Spinal cord (tissue), 10 donors: ENCODE measurements at places on chromosomes 11 and 22. TPM values are rescaled to one million over a fixed set of nuclear protein-coding genes. Genes with fewer than 3 reads are reported as not detected.
A peak's percentile ranks its signal among the peaks of the same experiment; 100 is the strongest.

PRR33 gene
- total RNA-seq, result not detected

DNA sequence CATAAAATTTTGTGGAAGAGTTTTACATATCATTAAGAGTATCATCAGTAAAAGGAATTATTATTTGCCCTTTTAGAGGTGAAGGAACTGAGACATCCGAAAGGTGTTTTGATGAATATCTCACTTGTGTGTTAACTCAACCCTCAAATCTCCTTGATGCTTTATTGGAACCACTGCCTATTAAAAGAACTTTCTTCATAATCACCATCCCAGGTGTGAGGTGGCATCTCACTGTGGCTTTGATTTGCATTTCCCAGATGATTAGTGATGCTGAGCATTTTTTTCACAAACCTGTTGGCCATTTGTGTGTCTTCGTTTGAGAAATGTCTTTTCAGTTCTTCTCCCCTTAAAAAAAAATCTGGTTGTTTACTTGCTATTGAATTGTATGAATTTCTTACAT lies 134.0 kb upstream of the SYN3 start:
- no peak for DNase-seq

DNA sequence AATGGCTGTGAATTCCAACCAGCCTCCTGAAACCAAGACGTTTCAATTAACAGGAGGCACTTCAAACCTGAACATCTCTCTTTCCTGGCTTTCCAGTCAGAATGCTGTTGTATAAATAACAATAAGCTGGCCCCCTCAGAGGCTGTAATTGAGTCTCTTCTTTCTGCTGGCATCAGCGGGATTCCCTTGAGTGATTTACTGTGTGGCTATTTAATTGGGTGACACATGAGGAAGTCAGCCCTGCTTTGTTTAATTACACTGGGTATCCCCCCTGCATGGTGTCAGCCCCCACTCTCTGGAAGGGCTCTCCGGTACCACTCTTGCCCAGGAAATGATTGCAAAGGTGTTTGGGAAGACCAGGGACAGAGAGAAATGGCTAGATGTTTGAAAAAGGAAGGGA lies 101.6 kb downstream of the NTM start:
- DNase-seq, result peak; percentile 64

OTOG gene
- total RNA-seq, result 1.3 TPM

DNA sequence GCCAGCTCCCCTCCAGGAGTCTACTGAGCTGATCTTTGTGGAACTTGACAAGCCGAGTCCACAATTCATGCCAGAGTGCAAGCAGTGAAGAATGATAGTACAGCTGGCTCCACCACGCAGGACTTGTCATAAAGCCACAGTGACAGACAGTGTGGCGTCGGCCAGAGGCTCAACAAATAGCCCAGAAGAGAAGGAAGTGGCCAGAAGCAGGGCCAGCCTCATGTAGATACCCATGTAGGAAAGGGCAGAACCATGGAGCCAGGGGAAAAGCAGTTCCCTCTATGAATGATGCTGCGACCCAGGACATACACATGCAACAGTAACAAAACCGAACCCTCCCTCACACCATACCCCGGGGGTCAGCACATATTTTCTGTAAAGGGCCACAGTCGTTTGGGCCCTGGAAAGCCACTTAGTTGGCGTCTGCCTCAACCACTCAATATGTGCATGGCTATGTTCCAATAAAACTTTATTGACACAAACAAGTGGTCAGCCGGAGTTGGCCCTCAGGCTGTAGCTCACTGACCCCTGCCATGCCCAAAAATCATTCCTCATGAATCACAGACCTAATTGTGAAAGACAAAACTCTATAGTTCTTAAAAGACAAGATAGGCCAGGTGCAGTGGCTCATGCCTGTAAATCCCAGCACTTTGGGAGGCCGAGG lies 161.4 kb downstream of the BRD1 start:
- DNase-seq, result no peak

- DNase-seq, result no peak
These were observed 28.5 kb downstream of the ZNF280B start for GRCh38 chr22:22479999-22480532.

KDM4E gene
- not detected for total RNA-seq

NNMT gene
- total RNA-seq, result 2.5 TPM

MIOX gene
- not detected for total RNA-seq

CHKA gene
- 58.5 TPM for total RNA-seq

DNA sequence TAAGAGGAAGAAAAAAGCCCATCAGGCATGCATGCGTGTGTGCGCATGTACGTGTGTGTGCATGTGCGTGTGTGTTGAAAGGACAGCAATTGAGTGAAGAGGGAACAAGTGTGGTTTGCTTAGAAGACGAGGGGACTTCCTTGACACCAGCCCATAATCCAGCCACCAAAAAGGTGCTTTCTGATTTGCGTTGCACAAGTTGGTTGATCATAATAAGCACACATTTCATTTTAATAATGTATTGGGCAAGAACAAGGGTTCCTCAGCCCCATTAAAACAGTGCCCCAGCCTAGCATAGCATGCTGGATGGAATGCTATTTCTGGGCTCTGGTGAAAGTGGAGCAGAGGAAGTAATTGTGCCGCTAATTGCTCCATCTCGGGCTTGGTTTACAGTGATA lies 493.2 kb downstream of the MIAT start:
- DNase-seq, result no peak

DNA sequence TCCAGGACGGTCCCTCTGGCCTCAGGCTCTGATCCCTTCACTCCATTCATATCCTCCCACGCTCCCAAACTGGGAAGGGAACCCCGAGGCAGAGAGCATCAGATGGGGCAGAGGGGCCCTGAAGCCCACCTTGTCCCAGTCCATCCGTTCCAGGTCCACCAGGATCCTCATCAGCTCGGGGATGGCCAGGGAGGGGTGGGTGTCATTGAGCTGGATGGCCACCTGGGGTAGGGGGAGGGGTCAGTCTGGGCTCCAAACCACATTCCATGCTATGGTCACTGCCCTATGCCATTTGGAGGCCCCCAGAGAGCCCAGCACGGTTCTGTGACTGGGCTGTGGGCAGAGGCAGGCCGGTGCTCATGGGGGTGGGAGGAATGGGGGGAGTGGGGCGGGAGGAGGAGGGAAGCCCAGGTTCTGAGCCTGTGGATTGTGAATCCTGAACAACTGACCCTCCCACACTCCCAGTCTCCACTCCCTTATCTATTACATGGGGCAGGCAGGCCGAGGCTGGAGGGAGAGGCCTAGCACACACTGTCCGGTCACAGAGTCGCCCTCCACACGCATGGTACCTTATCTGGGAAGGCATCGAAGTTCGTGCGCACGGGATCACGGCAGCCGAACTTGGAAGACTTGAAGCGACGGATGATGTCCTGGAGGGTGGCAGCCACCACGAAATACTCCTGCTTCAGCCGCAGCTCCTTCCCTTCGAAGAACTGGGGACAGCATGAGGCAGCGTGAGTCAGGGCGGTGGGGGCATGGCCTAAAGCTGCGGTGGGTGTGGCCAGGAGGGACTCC lies 5.5 kb downstream of the PYGM start:
- no peak for DNase-seq

HOATZ gene
- total RNA-seq, result 29.5 TPM

DNA sequence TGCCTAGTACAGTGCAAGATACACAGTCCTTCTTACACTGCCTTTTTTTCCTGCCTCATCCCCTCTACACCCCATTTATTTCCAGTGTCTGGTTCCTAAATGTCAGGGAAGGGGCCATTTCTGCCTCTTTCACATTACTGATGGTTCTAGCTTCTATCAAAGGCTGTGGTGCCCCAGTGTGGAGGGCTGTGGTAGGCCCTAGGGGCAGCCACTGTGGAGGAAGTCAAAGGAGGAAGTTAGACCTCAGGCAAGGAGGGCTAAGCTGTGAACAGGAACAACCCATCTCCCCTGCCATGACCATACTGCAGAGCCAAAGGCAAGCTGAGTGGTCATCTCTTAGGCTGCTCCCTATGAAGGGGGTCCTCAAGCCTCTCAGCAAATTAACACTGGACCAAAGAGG lies 81.9 kb upstream of the CRTAM start:
- DNase-seq, result no peak

OR52K2 gene
- total RNA-seq, result 0.30 TPM

TSPAN32 gene
- total RNA-seq, result 1.8 TPM

DERL3 gene
- 0.50 TPM for total RNA-seq

BCO2 gene
- total RNA-seq, result 16.2 TPM

- DNase-seq, result no peak
These were observed 19.6 kb upstream of the POU2AF2 start for GRCh38 chr11:111225881-111226280.

SLC22A9 gene
- total RNA-seq, result 0.10 TPM

- no peak for DNase-seq
These were observed 33.7 kb downstream of the LRRC74B start for GRCh38 chr22:21079493-21079892.

DNA sequence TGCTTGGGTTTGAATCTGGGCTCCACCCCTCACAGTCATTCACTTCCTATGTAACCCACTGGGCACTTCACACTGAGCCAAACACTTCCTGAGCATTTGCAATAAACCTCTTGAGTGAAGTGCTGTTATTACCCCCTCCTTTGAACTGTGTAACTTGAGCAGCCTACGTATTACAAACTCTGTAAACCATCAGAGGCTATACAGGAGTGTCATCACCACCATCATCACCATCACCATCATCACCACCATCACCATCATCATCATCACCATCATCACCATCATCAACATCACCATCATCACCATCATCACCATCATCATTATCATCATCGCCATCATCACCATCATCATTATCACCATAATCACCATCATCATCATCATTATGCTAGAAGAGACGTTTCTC lies 18.4 kb downstream of the RTL6 start:
- no peak for DNase-seq

GRCh38 chr22:43236411-43237166 lies 49.7 kb upstream of the TTLL12 start:
- DNase-seq, result no peak

POGLUT3 gene
- 38.0 TPM for total RNA-seq

GRCh38 chr11:19892387-19892786 lies 179.8 kb downstream of the NAV2 start:
- DNase-seq, result no peak

DNA sequence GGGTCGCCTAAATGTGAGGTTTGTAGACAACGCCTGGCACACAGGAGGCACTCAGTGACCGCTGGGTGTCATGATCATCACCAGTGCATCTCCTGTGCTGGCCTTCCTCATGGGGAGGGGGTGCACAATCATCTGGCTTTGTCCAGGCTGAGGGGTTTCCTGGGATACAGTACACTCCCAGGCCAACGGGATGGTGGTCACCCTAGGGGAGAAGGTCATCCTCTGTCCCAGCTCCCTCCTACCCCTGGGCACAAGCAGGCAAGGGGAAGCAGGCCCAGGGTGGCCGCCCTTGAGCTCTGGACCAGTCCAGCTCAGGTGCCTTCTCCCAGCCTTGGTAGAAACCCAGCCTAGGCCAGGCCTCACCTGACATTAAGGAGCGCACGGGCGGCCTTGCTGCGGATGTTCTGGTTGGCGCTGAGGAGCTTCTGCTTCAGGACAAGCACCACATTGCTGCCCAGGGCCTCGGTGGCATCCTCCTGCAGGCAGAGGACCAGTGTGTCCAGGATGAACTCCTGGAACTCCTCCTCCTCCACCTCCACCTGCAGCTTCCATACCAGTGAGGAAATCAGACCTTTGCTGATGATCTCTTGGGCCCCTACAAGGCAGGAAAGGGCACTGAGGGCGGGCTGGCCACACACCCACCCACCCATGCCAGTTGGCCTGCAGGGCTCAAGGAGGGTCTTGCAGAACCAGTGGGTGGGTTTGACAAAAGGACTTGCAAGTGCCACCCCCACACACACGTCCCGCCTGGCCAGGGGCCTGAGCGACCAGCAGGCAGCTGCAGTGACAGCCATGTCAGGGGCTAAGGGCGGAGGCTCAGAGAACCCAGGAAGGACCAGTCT lies 6.6 kb upstream of the GNAZ start:
- DNase-seq, result no peak

TRIM6 gene
- 3.3 TPM for total RNA-seq

- no peak for DNase-seq
These were observed 15.7 kb downstream of the LRP4 start for GRCh38 chr11:46902694-46903093.

- no peak for DNase-seq
These were observed 322.7 kb downstream of the CADM1 start for GRCh38 chr11:115181538-115181937.

CAVIN3 gene
- 19.1 TPM for total RNA-seq

GRCh38 chr11:18420067-18420466 lies 7.9 kb downstream of the LDHC start:
- DNase-seq, result no peak

GRCh38 chr22:24697621-24698082 lies 76.9 kb downstream of the PIWIL3 start:
- DNase-seq, result no peak

RFPL2 gene
- total RNA-seq, result 0.33 TPM

- no peak for DNase-seq
These were observed 87.7 kb downstream of the MORC2 start for GRCh38 chr22:30880847-30881246.

- no peak for DNase-seq
These were observed 547.1 kb downstream of the RAB38 start for GRCh38 chr11:87628026-87628580.

DNA sequence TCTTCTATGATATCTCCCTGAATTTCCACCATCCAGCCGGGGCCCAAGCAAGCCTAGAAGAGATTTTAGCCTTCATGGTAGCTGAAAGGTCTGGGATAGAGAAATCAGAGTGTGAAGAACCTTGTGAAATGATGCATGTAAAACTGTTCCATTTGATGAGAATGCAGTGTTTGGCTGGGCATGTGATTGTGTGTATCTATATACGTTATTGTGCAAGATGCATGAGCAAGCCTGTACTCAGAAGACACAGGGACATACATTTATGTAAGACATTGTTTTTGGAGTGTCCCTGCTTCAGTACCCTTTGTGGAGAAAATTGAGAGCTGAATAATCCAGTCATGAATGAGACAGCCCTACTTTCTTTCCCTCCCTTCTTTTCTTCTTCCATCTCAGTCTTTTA lies 15.2 kb upstream of the OR52K2 start:
- DNase-seq, result no peak

SCUBE1 gene
- 11.9 TPM for total RNA-seq

DNA sequence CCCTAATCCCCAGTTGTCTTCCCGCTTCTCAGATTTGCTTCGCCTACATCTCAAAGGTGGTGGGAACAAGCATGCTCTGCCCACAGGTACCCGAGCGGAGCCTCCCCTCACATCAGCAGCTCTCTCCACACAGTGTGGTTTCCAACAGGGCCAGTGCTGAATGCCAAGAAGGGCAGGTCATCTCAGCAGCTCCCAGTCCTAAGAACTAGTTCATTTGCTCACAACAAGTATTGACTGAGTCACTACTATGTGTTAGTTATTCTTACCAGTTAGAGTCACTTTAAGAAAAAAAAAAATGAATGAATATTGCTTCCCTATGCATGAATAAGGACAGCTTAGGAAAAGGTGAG lies 66.2 kb downstream of the THAP12 start:
- no peak for DNase-seq

SPON1 gene
- 84.4 TPM for total RNA-seq

SYT9 gene
- 10.1 TPM for total RNA-seq
